ENCODE measurements at places on chromosomes 12 and 14.

- no peak for DNase-seq
Measured at GRCh38 chr12:62438098-62438692, 28.4 kb upstream of the MON2 start.

DNA sequence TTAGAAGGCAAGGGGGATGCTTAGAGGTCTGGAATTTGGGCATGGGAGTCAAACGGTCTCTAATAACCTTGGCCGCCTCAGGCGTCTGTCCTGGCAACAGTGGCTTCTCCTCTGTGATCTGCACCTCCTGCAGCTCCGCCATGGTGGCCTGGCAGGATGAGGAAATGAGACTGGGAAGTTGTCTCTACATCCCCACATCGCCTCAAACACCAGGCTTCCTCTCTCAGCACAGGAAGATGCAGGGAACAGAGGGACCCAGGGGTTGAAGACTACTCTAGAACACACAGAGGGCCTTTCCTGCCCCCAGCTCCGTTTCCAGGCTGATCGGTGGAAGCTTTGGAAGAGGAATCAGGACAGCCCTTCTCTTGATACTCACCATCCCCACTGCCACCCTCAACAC lies 1.7 kb downstream of the NDRG2 start:
- DNase-seq, result no peak

GRCh38 chr14:51733147-51733546 lies 81.4 kb downstream of the FRMD6 start:
- DNase-seq, result no peak

DNA sequence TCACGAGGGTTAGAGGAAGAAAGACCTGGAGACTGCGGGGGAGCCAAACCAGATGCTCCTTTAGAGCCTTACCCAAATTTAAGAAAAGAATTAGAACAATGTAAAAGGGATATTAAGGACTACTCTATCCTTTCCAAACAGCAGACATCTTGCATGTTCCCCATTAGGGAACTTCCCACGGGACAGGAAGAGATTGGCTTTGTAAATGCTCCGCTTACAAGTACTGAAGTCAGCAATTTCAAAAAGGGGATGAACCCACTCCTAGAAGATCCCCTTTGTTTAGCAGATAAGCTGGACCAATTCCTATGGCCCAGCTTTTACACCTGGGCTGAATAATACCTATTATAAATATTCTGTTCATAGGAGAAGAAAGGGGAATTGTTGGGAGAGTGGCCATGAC lies 74.2 kb downstream of the APOBEC1 start:
- DNase-seq, result no peak

DNA sequence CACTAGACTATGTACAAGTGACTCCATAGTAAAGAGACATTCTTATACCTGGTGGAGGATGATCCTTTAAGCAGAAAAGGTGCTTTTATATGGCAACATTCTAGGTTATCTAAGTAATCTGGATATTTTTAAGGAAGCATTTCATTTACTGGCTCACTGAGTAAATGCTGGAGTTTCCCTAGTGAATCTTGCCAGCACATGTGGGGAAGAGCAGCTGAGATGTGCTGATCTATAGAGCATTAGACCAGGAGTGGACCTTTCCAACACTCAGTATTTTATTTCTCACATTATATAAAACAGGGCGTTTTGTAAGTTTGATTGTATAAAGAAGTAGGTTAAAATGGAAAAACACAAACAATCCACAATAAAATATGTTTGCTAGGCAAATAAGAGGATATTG lies 478.5 kb downstream of the ATP23 start:
- DNase-seq, result no peak

DNA sequence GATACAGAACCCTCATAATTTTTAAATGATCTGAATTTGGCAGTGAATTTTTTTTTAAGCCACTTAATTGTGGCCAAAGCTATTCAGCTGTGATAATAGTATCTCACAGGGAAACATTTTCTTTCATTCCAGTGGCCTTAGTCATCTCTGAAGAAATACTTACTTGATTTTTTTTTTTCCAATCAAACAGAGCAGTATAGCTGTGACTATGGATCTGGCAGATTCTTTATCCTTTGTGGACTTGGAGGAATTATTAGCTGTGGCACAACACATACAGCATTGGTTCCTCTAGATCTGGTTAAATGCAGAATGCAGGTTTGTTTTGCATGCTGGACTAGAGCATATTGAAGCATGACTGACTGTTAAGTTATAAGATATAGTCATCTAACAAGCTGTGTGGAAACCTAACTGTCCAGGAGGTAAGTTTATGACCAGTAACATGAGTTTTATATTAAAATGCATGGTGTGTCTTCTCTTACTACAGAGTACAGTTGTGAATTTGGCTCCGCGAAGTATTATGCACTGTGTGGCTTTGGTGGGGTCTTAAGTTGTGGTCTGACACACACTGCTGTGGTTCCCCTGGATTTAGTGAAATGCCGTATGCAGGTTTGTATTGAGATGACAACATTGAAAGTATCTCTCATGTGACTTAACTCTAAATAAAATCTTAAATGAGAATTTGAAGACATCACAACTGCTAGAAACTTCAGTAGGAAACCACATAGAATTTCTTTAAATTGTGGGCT lies 1.9 kb downstream of the SLC25A3 start:
- no peak for DNase-seq

DNA sequence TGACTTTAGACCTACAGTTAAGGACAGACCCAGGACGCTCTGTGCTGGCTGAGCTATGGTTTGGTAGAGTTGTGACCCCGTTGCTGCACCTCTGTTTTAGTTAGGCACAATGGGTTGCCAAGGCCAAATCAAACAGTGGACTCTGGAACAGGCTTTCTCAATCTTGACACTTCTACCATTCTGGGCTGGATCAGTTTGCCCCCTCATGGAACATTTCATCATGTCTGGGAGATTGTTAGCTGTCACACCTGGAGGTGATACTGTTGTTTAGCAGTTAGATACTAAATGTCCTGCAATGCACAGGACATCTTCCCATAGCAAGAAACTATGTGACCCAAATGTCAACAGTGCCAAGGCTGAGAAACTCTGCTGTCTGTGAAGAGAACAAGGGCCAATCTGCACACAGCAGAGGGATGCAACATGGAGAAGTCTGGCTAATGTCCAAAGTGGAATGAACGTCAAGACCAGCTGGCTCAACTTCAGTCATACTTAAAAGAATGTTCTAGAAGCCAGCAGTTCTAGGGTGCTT lies 65.6 kb upstream of the DICER1 start:
- DNase-seq, result no peak

DNA sequence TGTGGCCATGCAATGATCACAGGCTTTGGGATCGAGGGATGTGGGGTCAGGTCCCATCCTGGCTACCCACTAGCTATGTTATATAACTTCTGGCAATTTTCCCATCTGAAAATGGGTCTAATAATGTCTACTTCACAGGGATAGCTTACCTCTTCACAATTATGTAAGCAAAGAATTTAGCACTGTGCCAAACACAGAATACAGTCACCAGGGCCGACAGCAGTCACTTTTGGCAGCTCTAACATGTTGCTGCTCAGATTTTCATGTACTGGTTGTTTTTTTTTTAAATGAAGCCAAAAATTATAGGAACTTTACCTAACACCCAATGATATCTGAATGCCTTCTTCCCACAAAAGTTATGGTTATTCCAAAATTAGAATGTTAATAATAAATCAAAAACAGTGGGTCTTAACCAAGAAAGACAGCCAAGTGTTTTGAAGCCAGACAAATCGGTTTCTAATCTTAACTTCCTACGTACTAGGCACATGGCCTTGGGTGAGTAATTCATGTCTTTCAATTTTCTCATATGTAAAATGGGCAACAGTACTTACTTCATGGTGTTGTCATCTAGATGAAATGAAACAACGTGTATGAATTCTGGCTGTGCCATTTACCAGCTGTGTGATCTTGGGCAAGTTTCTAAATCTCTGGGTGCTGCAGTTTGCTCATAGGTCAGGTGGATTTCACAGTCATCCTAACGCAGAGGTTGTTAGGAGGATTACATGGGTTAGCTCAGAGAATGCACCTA lies 13.0 kb upstream of the PCED1B start:
- DNase-seq, result no peak

GRCh38 chr12:29398495-29398894 lies 17.5 kb upstream of the ERGIC2 start:
- no peak for DNase-seq

DNA sequence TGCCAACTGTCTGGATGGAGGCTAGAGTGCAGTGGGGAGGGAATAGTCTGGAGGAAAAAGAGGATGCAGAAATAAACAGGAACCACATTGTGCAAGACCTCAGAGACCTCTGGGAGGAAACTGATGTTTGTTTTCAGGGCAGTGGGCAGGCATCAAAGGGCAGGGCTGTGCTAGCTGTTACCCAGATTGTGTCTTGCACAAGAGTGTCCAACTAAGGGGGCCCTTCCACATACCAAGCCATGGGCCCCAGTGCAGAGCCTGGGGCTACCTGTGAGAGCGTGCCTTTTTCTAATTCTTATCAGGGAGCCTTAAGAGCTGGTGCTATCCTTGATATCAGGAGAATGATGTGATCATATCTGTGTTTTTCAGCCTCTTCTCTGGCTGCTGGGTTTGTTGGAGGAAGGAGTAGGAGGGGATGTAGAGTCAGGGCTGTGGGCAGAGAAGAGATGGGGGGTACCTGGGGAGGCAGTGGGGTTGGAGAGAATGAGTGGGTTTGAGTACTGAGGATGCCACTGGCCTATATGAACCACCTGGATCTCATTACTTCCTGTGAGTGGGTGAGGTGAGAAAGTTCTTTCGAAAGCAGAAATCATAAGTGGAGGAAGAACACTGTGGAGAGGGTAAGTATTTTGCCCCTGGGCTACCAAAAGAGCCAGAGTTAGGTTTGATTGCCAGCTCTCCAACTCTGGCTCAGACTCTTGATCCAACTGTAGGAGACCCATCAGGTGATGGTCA lies 259.2 kb upstream of the CRY1 start:
- DNase-seq, result no peak

- DNase-seq, result no peak
Measured at GRCh38 chr12:24996820-24997219, 47.9 kb upstream of the BCAT1 start.

Measured in stimulated activated CD8-positive, alpha-beta memory T cell treated with anti-CD3 and anti-CD28 coated beads, Interleukin-2, amount 100 ng/mL, for 1 hour (primary cell).